Pericardium fibroblast (primary cell): ENCODE measurements at places on chromosomes 5 and 9. TPM values are rescaled to one million over a fixed set of nuclear protein-coding genes. Genes with fewer than 3 reads are reported as not detected.

The MOB3B gene
- total RNA-seq: 0.09 and 0.23 TPM in 2 replicates

The LCNL1 gene
- 1.4 and 2.2 TPM in 2 replicates for total RNA-seq

The GAPT gene
- not detected in 2 replicates for total RNA-seq

The RASGRF2 gene
- 0.09 and 0.12 TPM in 2 replicates for total RNA-seq

The CNTNAP3 gene
- 2.8 and 3.6 TPM in 2 replicates for total RNA-seq

The CSF1R gene
- total RNA-seq: not detected in 2 replicates

The IFNB1 gene
- not detected in 2 replicates for total RNA-seq

The POU5F2 gene
- total RNA-seq: 0.12 and 0.34 TPM in 2 replicates

The TNPO1 gene
- 97.5 and 111 TPM in 2 replicates for total RNA-seq

The BARHL1 gene
- not detected in 2 replicates for total RNA-seq

The LRRC19 gene
- not detected in 2 replicates for total RNA-seq

The ZCCHC9 gene
- total RNA-seq: 19.7 and 22.6 TPM in 2 replicates
